ENCODE measurements at places on chromosomes 6 and 20.

- no peak for DNase-seq
Measured at GRCh38 chr20:45781391-45781931, 10.2 kb downstream of the WFDC3 start.

GRCh38 chr6:147522597-147522996 is 14.1 kb downstream of the SAMD5 start:
- DNase-seq: no peak

- DNase-seq: no peak
Measured at GRCh38 chr20:23582293-23582692, 14.0 kb upstream of the CST9L start.

- DNase-seq: no peak
Measured at GRCh38 chr6:62285612-62286469, at the start of gene KHDRBS2. Gene KHDRBS2 (minus strand): TSS chr6:62286225.

DNA sequence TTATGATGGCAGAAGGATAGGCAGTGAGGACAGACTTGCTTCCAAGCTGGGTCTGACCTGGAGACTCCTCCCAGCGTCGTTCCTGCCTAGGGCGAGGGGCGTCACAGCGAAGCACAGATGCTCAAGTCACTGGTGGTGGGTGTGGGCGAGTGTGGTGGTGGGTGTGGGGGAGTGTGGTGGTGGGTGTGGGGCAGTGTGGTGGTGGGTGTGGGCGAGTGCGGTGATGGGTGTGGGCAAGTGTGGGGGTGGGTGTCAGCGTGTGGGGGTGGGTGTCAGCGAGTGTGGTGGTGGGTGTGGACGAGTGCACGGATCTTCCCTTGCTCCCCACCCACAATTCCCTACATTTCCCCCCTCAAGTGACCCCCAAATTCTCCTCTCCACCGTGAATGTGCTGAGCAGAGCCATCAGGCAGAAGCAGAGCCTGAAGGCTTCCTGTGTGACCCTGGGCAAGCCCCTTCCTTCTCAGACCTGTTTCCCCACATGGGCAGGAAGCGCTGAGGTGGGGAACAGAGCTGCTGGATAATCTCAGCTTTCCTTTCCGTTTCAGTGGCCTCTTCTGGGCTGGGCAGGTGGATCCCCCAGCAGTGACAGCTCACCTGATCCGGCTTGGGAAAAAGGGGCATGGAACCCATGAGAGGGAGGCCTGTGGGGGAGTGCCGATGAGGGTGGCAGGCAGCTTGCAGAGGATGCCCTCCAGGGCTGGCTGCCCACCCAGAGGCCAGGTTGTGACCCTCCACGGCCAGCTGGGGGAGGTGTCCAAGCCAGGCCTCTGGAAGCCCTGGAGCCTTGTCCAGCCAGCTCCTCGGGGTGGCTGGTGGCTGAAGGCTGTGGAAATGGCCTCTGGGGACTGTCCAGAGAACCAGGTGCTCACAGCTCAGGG is 42.9 kb downstream of the RSPO4 start:
- DNase-seq: no peak

Measured in activated CD8-positive, alpha-beta memory T cell treated with anti-CD3 and anti-CD28 coated beads, Interleukin-2, amount 50 U/mL, for 4 hours (primary cell).